ENCODE measurements at places on chromosomes 1 and 21. TPM values are rescaled to one million over a fixed set of nuclear protein-coding genes. Genes with fewer than 3 reads are reported as not detected.
A peak's percentile ranks its signal among the peaks of the same experiment; 100 is the strongest.

RGS13 gene
- not detected for total RNA-seq

SCP2 gene
- 115 TPM for total RNA-seq

NR5A2 gene
- total RNA-seq: not detected

DNA sequence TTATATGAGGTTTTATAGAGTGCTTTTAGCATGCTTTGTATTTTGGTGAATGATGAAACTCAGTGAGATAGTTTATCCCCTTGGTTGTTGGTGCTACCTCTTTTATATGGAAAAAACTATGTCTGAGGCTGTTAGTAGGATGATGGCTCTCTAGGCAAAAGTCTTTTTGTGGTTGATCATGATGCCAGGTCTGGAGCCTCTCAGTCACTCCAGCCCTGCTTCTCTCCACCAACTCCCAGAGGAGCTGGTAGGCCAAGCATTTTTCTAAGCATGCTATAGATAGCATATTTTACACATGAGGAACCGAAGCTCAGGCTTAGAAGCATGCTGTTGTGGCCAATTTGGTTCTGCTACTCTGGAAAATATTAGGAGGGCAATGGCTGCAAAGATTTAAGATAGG lies 82.2 kb downstream of the FMN2 start:
- DNase-seq: peak; percentile 4

FMO3 gene
- not detected for total RNA-seq

- peak; percentile 57 for DNase-seq
Measured at GRCh38 chr1:100038660-100039287, 69.0 kb downstream of the SLC35A3 start.
